Smooth muscle cell of the brain vasculature (primary cell): ENCODE measurements at places on chromosomes 7 and 10.

DNA sequence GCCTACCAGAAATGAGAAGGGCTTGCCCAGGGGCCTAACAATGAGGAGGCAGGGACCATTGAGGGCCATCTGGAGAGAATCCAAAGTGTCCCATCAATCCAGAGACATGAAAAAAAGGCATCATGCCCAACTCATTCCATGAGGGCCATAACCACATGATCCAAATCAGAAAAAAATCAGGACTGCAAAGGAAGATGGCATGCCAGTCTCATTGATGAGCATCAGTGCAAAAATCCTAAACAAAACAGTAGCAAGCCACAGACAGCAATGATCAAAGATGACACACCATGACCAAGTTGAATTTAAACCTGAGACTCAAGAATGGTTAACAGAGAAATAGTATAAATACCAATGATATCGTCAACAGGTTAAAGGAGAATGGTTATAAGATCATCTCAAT, 7.0 kb upstream of the CYP3A4 start:
- no peak for DNase-seq

- DNase-seq = no peak
These were observed 25.2 kb upstream of the SRPK2 start for GRCh38 chr7:105413887-105414437.

- DNase-seq = no peak
These were observed 53.9 kb downstream of the CUX1 start for GRCh38 chr7:101871351-101871750.

GRCh38 chr7:50226145-50226544, 78.4 kb upstream of the IKZF1 start:
- no peak for DNase-seq

DNA sequence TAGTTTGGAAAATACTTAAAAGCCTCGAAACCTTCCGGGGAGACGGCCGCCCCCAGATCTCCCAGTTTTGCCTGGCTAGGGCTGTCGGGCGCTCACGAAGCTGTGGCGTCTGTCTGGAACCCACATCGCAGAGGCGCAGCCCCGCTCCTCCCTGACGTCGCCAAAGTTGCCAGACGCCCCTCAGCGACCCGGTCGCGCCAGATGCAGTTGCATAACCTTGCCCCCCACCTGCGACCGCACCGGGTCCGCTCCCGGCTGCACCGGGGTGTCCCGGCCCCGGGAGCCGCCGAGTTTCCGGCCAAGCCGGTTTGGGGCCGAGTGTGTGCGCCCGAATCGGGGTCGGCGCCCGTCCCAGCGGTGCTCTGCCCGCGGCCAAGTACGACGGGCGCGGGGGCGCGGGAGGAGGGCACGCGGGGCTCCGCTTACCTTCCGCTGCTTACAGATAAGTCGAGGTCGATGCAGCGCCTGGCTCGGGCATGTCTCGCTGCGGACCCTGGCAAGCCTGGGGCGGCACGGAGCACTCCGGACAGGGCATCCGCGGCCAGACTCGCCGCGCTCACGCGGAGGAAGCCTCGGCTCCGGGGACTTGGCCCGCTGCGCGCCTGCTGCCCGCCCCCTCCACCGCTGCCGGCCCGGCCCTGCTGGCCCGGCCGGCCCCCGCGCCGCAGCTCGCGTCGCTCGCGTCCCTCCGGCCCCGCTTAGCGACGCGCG, 665 bp downstream of the INSYN2A start:
- DNase-seq = no peak

GRCh38 chr10:124375691-124376090, 43.0 kb downstream of the OAT start:
- no peak for DNase-seq

GRCh38 chr10:6504296-6504695, 75.8 kb downstream of the PRKCQ start:
- DNase-seq = no peak

GRCh38 chr7:153084278-153084677, 324.7 kb downstream of the ACTR3B start:
- DNase-seq = no peak

DNA sequence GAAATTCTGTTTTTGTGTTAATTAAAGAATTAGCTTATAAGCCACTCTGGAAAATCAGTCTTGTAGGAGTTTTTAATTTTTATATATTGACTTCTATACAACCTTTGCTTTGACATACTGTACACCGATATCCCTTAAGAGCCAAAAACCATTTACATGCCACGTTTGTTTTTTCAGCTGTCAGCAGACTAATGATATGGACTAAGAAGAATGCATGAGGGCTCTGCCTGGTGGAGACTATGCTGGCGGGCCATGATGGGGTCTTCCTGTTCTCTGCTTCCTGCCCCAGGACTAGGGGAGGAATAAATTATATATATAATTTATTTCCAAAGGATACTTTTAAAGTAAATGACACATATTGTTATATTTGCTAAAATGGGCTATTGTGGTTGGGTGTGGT, 96.3 kb downstream of the CDK14 start:
- DNase-seq = no peak
